ENCODE measurements at places on chromosomes 1 and 21.

- DNase-seq: no peak
These were observed 15.9 kb downstream of the VPS26C start for GRCh38 chr21:37251294-37251634.

- no peak for DNase-seq
These were observed 13.6 kb downstream of the SHCBP1L start for GRCh38 chr1:182939413-182939812.

DNA sequence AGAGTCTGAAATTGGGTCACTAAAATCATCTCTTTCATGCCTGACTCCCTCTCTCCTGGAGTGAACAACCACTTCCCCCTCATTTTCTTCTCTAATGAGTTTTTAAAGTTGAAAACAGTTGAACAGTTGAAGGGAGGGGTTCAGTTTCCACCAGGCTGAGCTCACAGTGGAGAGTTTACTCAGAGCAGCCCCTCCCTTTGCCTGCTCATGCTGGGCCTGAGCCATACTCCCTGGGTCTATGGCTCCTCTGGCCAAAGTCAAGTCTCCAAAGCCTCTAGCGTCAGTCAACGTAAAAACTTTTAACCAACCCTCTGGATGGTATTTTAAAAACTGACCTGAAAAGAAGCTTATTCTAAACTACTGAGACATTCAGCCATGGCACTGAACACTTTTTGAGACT lies 100.8 kb upstream of the RNPC3 start:
- DNase-seq: no peak

- no peak for DNase-seq
These were observed 41.7 kb downstream of the CASZ1 start for GRCh38 chr1:10754568-10755329.

GRCh38 chr1:229848752-229849677 lies 218.0 kb upstream of the GALNT2 start:
- no peak for DNase-seq

DNA sequence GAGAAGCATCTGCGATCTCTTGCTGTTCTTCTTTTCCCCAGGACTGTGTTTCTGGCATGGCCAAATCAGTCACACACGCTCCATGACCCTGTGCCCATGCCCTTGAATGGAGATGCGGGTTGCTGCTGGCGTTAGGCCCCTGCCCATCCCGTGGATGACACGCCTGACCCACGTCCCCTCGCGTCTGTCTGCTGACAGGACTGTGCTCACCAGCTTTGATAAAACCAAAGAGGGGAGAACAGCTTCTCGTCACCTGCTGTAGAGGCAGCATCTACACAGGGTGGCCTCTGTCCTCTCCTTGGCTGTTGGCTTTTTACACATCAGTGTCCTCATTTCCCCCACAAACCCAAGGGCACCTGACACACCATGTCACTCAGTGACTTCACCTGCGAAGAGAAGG lies 6.9 kb downstream of the MT1HL1 start:
- no peak for DNase-seq

GRCh38 chr1:62879962-62880361 lies 96.0 kb downstream of the ATG4C start:
- DNase-seq: no peak
